ENCODE measurements at places on chromosomes 6 and 20.

DNA sequence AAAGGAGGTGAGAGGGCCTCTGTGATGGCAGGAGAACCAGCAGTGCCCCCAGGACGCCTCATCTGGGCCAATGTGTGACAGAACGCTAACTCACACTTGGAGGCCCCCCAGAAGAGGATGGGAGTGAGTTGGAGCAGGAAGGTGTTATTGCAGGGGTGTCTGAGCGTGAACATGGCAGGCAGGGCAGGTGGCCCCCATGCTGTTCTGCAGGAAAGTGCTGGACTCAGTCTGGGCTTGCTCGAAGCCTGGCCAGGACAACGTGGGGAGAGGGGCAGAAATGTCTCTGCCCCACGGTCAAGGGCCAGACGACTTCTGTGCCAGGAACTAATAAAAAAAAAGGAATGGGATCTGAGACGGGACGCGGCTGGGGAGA is 931 bp upstream of the EBF4 start:
- DNase-seq = no peak

DNA sequence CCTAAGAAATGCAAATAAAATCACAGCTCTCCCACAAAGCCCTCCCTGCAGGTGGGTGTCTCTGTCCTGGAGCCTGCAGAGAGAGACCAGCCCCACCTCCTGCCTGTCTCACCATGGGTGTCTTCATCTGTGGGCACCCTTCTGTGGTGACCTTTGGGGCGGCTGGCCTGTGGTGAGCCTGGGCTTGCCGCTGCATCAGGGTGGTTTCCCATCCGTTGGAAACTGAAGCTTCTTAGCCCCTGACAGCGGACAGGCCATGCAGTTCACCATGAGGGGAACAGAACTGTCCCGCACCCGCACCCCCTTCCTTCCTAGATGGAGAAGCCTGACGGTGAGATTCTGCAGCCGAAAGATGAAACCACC is 42.3 kb upstream of the FRMD1 start:
- no peak for DNase-seq

- DNase-seq = no peak
These were observed 21.9 kb downstream of the SAMD5 start for GRCh38 chr6:147530132-147531060.

DNA sequence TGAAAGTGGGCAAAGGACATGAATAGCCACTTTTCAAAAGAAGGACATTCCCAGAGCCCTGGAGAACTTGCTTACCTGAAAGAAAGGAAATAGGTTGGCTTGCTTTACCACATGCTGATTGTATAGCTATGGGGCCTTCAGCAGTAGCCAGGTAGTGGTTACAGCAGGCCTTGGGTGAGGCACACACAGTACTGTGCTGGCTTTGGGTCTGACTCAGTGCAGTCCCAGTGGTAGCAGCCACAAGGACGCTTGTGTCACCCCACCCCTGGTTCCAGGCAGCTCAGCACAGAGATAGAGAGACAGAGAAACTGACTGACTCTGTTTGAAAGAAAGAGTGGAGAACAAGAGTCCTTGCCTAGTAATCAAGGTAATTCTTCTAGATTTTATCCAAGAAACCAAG is 201.0 kb upstream of the EYS start:
- DNase-seq = no peak

GRCh38 chr20:15422966-15423365 is 1085.6 kb upstream of the FLRT3 start:
- no peak for DNase-seq

DNA sequence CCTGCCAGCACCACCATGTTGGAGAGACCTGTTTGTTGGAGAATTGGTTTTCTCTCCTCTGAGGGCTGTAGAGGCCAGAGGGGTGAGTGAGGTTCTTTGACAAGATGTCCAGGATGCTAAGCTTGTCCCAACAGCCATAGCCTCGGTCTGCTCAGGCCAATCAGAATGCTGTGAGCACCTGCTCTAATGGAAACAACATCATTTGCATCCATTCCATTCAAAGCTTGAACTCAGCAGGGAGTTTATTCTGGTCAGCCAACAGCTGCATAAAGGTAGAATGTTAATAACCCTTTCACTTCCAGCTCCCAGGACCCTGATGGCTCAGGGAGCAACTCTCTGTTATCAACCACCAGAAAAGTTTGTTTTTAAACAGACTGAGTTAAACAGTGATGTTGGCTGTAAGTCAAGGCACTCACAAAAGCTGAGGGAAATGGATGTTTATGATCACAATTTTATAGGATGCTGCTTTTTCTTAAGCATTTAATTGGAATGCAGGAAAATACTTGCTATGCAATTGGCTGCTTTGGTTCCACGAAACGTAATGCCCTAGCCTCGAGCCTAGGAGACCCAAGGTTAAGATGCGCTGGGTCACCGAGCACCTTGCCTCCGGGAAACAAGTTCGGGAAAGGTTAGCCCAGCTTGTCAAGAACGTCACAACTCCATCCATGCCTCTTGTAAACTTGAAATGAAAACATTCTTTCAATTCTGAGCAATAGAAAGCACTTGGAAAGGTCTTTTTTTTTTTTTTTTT is 155.2 kb downstream of the NFATC2 start:
- no peak for DNase-seq

- DNase-seq = no peak
These were observed 166.5 kb downstream of the SOBP start for GRCh38 chr6:107656401-107656800.

DNA sequence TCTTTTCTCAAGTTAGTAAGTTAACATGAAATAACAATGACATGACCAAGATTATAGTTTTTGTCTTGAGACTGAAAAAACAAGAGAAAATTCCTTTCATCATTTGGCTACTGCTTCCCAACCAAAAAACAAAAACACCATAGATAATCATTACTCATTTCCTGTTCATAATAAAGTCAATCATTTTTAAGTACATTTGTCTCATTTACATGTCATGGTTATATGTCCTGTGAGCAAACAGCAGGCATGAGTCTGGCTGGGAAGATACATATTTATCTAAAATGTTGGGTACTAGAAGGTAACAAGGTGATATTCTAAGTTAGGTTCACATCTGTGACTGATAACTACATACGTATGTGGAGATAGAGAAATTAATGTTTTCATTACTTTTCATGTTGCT is 180.5 kb downstream of the ISM1 start:
- DNase-seq = no peak

GRCh38 chr6:24702720-24703282 is 16.2 kb downstream of the C6orf62 start:
- no peak for DNase-seq

DNA sequence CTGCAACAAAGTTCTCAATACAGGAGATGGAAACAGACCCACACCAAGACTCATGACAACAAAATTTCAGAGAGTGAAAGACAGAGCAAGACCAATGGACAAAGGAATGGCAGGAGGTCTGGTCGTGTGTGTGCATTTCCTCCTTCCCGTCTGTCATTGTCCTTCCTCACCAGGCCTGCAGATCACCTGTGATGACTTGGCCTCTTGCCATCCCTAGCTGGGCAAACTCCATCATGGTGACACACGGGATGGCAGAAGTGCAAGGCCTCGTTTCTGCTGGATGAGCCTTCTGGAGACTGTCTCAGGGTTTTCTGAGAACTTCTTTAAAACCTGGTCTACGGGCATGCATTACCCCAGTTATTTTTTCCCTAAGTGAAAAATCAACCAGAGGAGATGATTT is 49.2 kb downstream of the RPP21 start:
- DNase-seq = no peak

GRCh38 chr20:35954907-35955251 is 577 bp upstream of the SCAND1 start:
- peak; percentile 44 for DNase-seq

- DNase-seq = peak; percentile 49
These were observed 52.9 kb downstream of the TRMT11 start for GRCh38 chr6:126039284-126039683.

GRCh38 chr6:51996296-51996947 is 91.0 kb downstream of the PKHD1 start:
- DNase-seq = no peak

GRCh38 chr6:168920289-168920688 is 333.4 kb downstream of the THBS2 start:
- no peak for DNase-seq

GRCh38 chr6:166952567-166953486 is 3.5 kb downstream of the RNASET2 start:
- no peak for DNase-seq

GRCh38 chr6:85594197-85594930 is 706 bp upstream of the SNX14 start:
- DNase-seq = peak; percentile 21

Data from ACHN (cell line).